ENCODE measurements at places on chromosomes 4 and X.

GRCh38 chrX:37958525-37959211 is 47.7 kb upstream of the SYTL5 start:
- ATAC-seq, result no peak

- ATAC-seq, result no peak
Observed at GRCh38 chr4:25060963-25061340, 30.2 kb upstream of the LGI2 start.

DNA sequence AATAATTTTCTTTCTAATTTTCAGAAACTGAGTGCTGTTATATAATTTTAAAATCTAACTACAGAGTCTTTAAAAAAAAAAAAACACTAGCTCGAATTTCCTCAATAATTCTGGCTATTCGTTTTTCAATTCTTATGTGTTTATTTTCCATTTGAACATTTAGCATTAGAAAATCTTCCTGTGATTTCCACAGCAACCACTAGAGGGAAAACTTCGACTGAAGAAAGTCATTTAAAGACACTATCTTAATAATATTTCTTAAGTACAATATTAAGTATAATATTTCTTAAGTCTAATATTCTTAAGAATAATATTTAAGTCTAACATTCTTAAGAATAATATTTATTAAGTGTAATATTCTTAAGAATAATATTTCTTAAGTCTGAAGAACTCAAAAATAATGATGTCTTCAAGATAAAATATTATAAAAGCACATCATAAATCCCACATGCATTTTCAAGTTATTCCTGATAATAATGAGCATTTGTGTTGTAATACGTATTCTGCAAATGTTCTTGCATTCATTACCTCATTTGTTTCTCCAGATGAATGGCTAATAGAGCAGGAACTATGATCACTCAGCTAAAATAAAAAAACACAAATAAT is 118.4 kb upstream of the WDR17 start:
- ATAC-seq, result no peak

DNA sequence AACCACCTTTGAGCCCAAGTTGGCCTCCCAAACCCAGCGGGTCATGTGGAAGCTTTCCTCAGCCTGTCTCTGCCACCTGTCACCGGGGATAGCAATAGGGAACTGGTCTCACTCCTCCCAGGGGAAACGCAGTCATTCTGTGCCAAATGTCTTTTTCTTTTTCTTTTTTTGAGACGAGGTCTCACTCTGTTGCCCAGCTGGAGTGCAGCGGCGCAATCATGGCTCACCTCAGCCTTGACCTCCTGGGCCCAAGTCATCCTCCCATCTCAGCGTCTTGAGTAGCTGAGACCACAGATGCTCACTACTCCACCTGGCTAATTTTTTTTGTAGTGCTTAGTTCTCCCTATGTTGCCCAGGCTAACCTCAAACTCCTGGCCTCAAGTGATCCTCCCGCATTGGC is 40.3 kb downstream of the MED28 start:
- no peak for ATAC-seq

DNA sequence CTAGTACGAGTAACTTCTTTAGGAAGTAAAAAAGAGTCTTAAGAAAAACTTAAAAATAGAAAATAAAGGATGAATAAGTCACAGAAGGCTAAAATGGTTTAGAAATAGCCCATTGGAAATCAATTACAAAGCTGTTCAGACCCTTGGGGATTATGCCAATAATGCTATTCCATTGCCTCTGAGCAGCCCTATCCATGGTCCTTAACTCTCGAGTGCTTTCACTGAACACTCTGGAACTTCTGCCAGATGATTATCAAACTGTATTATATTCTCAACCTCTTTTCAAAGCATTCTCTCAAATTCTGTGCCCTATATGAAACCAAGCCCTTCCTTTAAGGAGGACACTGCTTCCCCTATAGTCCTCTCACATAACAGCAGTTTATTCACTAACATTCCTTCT is 17.0 kb downstream of the SLC9B1 start:
- no peak for ATAC-seq
